CD4-positive, alpha-beta memory T cell (primary cell): ENCODE measurements at places on chromosomes 3 and 15. TPM values are rescaled to one million over a fixed set of nuclear protein-coding genes. Genes with fewer than 3 reads are reported as not detected.

DNA sequence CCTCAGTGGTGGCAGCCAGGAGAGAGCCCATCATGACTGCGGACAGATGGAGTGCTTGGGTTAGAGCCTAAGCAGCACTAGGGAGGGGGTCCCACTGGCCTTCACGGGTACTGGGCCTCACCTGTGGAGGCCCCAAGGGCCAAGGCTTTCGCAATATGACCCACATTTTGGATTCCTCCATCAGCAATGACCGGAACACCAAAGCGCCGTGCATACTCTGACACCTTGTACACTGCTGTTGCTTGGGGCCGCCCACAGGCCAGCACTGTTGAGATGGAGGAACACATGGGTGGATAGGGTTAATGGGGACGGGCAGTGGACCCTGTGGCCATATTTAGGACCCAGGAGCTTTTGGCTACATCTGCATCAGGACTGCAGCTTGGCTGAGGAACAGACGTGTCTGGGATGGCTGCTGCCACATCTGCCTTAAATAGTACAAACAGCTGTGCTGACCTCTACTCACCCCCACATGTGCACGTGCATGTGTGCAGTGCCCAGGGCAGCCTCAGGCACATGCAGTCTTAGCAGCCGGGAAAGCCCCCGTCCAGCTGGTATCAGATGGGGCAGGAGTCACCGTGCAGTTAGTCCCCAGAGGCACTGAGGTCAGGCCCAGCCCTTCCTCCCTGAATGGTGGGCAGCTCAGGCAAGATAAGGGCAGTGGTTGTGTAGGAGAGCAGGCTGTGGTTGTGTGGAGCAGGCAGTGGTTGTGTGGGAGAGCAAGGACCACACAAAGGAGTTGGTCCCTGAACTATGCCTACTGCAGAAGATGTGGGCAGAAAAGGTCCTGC, 3.3 kb downstream of the NDUFAF3 start:
- DNase-seq = no peak

DNA sequence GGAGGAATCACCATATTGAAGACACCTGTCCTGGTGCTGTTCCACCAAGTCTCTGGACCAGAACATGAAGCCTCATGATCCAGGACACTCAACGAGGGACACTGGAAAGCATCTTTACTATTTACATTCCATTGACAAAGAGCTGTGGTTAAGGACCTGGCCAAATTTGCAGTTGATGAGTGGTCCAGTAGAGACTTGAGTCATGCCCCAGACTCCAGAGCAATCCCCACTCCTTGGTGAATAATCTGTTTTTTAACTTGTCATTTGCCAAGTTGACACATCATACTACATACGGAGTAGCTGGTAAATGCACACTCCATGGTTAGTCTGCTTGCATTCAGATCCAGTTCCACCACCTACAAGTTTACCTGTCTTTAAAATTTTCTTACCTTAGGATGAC, 1.2 kb upstream of the COL6A6 start:
- DNase-seq = no peak

- no peak for DNase-seq
Observed at GRCh38 chr15:81516012-81516411, 142.0 kb upstream of the TMC3 start.

GRCh38 chr15:83475551-83475950, 28.4 kb downstream of the SH3GL3 start:
- DNase-seq = no peak

DNA sequence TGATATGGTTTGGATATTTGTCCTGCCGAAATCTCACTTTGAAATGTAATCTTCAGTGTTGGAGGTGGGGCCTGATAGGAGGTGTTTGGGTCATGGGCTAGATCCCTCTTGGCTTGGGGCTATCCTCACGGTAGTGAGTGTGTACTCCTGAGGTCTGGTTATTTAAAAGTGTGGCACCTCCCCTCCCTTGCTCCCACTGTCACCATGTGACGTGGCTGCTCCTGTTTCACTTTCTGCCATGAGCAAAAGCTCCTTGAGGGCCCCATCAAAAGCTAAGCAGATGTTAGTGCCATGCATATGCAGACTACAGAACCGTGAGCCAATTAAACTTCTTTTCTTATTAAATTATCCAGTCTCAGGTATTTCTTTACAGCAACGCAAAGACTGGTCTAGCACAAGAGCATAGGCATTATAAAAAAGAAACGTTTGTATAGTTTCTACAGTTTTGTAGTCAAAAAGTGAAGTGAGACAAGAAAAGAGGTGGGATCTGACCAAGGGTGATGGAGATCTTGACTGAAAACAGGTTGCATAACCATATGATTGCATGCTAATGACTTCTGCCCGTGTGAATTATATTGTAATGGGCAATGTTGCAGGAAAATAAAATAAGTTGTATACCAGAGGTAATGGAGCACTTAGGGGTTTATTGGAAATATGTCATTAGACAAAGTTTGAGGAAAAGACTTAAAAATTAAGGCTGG, 28.5 kb upstream of the CLASP2 start:
- DNase-seq = no peak

DNA sequence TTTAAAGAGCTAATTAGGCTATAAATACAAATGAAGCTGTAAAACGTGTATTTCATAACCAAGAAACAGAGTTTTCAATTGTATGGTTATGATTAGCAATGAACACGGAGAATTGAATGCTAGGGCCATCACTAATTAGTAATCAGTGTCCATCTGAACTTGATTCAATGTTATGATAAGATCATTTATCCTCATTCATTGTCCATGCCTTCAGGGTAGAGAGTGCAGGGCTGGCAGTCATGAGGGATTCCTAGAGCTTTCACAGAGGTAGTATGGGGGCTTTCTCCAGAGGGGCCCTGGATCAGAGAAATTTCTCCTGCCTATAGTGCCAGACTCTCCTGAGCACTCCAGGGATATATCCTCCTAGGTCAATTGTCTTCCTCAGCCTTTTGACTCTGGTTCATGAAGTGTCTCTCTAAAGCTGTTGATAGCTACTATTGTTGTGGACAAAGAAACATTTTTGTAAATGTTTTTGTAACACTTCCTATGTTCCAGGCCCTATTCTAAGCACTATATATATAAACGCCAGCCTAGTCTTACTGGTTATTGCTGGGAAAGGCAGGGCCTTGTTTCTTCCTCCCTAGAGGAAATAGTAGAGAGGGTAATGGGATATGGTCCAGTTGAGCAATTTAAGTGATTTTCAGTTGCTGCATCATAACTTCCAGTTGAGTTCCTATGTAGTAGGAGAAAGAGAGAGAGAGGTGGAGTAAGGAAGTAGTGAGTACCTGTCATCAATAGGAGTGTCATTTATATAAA, 249.0 kb downstream of the NFKBIZ start:
- no peak for DNase-seq

- DNase-seq = no peak
Observed at GRCh38 chr15:64552281-64552948, 92.0 kb downstream of the ZNF609 start.

DNA sequence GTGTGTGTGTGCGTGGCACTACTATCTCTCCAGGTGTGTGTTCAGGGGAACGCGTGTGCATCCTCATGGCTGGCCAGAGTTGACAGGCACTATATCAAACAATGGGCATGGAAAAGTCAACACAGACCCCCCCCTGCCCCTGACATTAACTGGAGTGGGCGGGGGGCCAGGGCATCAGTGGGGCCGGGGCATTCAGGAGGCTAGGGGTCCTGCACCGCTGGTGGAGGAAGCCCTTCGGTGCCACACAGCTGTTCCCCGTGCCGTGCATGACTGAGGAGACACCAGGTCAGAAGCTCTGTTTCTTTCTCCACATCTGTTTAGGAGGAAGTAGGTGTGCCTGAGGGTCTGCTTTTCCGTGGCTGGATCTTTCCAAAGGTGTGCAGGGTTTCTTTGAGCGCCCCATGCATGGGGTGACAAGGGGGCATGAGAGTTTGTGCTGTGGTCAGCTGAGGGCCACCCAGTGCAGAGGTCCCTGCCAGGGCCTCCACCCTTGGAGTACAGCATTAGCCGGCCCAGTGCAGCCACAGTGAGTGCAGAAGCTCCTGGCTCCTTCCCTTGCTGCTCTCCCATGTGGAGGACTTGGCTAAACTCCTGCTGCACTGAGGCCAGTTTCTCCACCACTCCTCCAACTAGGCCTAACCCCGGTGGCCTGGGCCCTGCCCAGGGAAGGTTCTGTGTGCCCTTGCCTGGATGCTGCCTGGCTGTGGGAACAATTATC, 7.5 kb downstream of the C3orf22 start:
- DNase-seq = no peak

DNA sequence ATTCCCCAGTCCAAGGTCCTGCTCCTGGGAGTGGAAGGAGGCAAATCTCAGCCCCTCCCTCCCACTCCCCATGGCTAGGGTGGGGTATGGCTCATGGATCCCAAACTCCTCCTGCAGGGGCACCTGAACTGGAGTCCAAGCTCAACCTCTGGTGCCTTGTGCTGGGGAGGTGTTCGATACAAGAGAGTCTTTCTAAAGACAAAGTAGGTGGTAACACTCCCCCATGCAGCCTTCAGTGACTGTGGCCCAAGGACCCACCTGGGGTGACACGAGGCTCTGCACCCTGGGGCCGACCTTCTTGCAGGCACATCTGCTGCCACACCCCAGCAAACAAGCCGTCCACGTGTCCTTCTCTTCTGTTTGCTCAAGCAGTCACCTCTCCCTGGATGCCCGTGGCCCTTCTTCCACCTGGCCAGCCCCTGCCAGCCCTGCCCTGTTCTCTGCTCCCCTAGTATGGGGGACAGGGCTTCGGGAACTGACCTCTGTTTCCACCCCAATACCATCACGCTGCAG, 36.7 kb upstream of the SLC6A11 start:
- DNase-seq = peak; percentile 33

GRCh38 chr3:192942625-192943024, 25.0 kb upstream of the MB21D2 start:
- no peak for DNase-seq

GRCh38 chr15:99450896-99451358, 114.9 kb upstream of the MEF2A start:
- peak; percentile 30 for DNase-seq

DNA sequence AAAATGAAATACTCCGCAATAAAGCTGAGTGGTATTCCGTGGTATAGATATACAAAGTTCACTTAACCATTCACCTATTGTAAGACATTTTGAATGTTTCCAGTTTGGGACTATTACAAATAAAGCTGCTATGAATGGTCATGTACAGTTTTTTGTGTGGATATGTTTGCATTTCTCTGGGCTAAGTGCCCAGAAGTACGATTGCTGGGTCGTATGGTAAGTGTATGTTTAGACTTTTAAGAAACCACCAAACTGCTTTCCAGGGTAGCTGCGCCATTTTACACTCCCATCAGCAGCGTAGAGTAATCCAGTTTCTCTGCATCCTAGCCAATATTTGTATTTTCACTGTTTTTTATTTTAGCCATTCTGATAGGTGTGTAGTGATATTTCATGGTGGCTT, 208.4 kb upstream of the TLE3 start:
- DNase-seq = no peak

DNA sequence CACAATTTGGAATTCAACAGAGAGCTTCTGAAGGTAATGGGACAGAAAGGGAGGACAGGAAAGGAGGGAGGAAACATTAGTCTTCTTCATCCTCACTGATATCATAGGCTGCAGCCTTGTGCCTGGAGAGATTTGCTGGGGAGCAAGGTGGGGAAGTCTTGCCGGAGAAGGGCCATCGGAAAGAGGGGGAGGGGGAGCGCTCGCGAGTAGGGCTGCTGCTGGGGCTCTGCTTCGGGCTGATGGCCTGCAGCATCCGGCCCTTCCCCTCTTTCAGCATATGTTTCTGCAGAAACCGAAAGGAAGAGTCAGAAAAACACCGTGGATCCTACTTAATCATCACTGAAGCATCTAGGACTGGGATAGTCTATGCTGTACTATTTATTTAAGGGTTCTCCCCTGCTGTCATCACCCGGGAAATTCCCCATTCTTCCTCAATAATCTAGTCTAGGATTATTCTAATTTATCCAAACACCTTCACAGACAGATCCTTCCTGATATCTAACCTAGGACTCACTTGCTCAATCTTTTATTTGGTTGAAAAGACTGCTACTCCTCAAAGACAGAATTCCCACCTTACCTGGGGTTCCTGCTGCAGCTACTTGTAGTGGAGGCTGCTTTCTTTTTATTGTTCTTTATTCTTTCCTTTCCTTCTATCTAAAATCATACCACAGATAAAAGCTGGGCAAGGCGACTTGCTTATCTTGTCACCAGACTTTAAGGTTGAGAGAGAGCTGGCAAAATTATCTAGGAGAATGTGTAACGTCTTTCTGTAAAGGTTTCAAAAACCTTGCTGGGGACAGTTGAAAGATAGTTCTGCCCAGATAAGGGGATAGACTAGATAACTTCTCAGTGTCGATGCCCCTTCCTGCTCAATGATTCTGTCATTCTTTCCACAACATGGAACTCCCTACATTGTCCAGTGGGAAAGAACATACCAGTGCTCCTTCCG, 22.6 kb downstream of the SLC51A start:
- no peak for DNase-seq

- no peak for DNase-seq
Observed at GRCh38 chr15:40456299-40456712, 14.5 kb upstream of the CHST14 start.

GRCh38 chr3:73508330-73508954, 116.3 kb downstream of the PDZRN3 start:
- DNase-seq = no peak

DNA sequence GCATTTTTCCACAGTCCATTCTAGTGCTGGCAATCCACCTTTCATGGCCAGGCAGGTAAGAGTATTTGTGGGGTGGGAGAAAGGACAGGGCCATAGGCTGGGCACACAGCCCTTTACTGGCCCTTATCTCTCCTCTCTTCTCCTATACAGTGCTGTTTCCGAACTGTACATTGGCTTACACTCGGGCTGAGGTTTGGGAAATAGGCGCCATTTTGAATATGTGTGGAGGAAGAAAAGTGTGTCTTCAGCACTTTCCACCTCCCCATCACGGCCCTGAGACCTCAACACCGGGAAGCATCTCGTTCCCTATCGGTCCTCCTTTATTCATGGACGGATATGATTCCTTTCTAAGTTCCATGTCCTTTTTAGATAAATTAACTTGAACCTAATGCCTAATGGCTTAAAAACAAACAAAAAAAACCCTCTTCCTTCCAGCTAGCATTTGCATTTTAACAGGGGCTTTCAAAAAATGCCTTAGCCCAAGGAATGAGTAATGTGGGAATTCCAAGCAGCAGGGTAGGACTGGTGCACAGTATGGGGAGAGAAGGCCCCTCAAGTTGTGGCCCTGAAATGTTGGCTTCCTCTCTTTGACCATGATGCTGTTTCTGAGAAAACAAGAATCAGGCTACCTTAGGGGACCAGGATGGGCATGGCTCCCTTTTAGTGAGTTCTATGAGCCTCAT, 24.5 kb downstream of the CD86 start:
- no peak for DNase-seq

- DNase-seq = no peak
Observed at GRCh38 chr3:74173090-74173489, 441.4 kb downstream of the CNTN3 start.

DNA sequence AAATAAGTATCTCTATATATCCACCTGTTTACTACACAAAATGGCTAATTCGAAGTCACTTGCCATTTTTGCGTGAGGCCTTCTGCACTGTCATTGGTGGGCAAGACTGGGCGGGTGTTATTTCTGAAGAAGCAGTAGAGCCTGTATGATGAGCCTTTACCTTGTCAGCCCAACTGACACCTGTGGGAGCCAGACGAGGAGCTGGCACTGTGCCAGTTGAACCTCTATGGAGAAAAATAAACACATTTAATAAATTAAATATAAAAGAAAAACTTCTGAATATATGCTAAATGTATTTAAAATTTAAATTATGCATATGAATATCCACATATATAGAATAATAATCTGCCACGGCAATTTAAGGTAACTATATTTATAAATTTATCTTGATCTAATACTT, 109.9 kb downstream of the SCAPER start:
- DNase-seq = no peak

SEMA3F gene
- total RNA-seq = not detected

TF gene
- 0.38 TPM for total RNA-seq

TRIM59 gene
- total RNA-seq = 26.3 TPM

MST1R gene
- total RNA-seq = 1.3 TPM

RBM6 gene
- total RNA-seq = 194 TPM

CD96 gene
- total RNA-seq = 228 TPM
